ENCODE measurements at places on chromosomes 4 and X.

DNA sequence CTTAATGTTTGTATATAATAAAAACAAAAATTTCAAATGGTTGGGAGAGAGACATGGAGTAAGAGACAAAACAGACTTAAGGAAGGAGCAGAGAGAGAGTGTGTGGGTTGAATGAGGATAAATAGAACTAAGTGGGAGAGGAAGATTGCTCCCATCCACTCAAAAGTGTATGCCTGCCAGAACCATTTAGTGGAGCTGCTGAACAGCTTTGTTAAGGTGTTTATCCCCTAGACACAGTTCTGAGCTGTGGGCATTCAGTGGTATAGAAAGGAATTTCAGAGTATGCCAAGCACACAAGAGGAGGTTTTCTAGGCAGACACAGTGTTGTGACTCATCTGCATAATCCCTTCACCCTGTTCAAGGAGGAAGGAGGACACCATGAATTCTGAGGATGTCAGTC lies 508.6 kb upstream of the EPHA5 start:
- no peak for DNase-seq

DNA sequence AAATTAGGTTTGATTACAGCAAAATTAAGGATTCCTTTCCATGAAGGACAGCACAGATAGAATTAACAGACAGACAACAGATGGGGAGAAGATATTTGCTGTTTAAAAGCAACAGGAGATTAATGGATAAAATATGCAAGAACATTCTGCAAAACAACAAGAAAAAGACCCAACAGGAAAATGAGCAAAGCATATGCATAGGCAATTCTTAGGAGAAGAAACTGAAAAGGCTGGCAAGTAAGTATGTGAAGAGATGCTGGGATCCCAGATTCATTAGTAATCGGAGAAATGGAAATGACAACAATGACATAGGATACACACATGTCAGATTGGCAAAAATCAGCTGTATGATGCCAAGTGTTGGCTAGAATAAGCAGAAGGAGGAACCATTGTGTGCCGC lies 27.5 kb upstream of the HMGB3 start:
- DNase-seq = no peak

- no peak for DNase-seq
Observed at GRCh38 chr4:140242357-140243277, 88.6 kb upstream of the MAML3 start.

- no peak for DNase-seq
Observed at GRCh38 chr4:7170012-7170411, 22.3 kb upstream of the SORCS2 start.

DNA sequence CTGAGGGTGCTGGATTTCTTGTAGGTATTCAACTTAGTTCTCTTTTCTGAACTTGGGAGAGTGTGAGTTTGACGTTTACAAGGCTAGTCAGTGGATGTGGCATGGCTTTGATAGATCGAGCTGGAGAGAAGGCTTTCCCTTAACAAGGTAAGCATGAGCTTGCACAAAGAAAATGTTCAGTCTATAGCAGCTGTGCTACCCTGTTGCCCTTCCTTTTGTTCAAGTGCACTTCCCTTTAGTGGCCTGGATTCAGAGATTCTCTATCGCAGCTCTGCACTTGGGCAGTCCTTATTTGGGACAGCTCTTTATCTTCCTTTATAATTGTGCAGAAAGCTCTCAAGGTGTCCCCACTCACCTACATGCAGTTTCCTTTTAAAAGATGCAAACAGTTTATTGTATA lies 198.0 kb downstream of the ARHGAP24 start:
- DNase-seq = no peak

GRCh38 chr4:151099976-151100417 lies 569 bp downstream of the RPS3A start:
- no peak for DNase-seq

DNA sequence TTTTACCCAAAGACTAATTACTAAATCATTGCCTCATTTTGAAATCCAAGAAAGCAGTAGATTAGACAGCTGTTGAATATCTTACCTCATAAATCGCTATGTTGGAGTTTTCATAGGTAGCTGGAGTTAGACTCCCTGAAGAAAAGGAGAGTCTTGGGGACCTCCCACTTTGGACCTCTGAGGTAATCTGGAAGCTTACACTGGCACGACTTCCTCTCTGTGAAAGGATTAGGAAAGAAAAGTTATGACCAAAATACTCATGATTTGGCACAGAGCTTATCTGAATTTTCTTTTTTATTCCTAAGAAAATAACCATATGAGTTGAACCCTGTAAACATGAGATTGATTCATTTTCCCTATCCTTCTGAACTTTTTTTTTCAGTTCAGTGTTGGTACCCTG lies 40.6 kb downstream of the GUCY2F start:
- no peak for DNase-seq

- DNase-seq = no peak
Observed at GRCh38 chr4:109764376-109764775, 34.5 kb upstream of the PLA2G12A start.

GRCh38 chr4:140046543-140046942 lies 107.4 kb downstream of the MAML3 start:
- DNase-seq = no peak

DNA sequence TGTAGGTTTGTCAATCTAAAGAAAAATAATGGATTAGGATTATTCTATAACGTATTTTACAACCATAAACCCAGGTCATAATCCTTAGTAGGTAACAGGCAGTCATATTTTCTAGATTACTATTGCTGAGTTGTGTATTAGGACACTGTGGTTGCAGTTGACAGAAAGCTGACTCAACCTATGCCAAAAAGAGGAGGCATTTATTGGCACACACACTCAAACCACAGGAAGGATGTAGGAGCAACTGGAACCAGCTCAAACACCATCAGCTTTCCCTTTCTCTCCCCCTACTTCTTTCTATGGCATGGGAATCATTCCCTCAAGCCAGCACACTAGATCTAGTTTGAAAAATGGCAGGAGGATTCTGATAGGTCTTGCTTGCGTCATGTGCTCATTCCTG lies 136.4 kb upstream of the FAM9C start:
- DNase-seq = no peak

DNA sequence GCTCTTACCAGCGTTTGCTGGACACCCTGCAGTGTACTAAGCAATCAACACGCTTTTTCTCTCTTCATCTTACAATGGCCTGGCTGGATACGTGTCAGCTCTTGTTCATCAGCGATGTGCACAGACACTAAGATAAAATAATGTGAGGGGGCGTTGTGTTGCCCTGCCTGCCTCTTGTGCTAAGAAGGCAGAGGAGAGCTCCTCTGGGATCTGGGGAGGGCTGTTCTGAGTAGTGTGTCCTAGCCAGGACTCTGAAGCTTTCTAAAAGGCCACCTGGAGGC lies 49.7 kb downstream of the NELFA start:
- DNase-seq = no peak

GRCh38 chr4:86132468-86132867 lies 227.4 kb downstream of the MAPK10 start:
- DNase-seq = no peak

- DNase-seq = no peak
Observed at GRCh38 chr4:6049985-6050384, 31.8 kb upstream of the C4orf50 start.

Data from stimulated activated CD4-positive, alpha-beta T cell treated with anti-CD3 and anti-CD28 coated beads, Interleukin-15, amount 100 ng/mL, for 1 hour (primary cell).